ENCODE measurements at places on chromosomes 6 and 20.

- H3K4me3 ChIP-seq = no peak overlapping the region
- no peaks in the 10 kb centered on the region for H3K27me3 ChIP-seq
- no peak for DNase-seq
- no peak overlapping the region for H3K27ac ChIP-seq
These were observed 650.4 kb downstream of the RFPL4B start for GRCh38 chr6:112997421-112998085.

GRCh38 chr6:143400258-143401067 lies 50.0 kb downstream of the ADAT2 start:
- no peaks in the 10 kb centered on the region for H3K36me3 ChIP-seq
- H3K4me3 ChIP-seq = no peak overlapping the region
- no peak overlapping the region for H3K27ac ChIP-seq
- peaks cover 1% of the 10 kb centered on the region for H3K27me3 ChIP-seq
- H3K4me1 ChIP-seq = peaks cover 4% of the 10 kb centered on the region

DNA sequence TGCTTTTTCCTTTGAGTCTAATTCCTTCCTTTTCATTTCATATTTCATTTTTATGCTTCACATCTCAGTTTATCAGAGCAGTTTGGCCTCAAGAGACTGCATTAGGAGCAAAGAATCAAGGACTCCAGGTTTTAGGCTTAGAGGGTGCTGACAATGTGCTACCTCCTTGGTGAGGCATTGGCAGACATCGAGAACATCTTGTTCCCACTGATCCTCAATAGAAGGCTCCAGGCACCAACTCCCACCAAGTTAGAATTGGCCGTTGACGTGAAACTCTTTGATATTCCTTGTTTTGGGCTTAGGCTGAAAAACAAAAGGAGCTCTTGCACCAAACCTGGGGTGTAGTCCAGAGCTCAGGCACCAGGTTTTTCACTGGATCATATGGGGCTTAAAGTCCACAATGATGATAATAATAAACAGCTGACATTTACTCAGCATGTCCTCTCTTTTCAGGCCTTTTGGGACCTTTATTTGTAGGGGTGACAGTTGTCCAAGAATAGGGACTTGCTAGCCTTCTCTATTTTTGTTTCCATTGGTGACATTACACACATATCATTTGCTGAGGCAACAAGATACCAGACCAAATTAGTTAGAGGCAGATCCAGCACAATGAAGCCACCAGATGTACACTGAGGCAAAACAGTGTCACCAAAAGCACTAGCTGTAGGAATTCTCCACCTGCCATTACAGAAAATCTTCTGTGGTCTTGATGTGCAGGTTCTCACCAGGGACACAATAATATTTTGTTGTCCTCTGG lies 81.0 kb upstream of the ENPP5 start:
- H3K4me3 ChIP-seq = no peak overlapping the region
- no peak overlapping the region for H3K27ac ChIP-seq
- no peaks in the 10 kb centered on the region for H3K36me3 ChIP-seq
- H3K4me1 ChIP-seq = no peaks in the 10 kb centered on the region

DNA sequence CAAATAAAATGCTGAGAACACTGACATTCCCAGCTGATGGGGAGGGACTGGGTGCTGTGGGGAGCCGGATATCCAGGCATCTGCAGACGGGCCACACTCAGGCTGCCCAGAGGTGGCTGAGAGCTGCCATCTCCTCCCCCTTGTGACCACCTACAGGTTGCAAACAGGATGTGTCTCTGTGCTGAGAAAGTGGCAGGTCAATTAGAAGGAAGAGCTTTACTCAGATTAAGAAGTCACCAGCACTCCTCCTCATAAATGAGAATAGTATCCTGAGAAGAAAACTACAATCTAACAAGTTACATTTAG lies 63.0 kb downstream of the HUS1B start:
- no peaks in the 10 kb centered on the region for H3K27me3 ChIP-seq
- no peak overlapping the region for H3K27ac ChIP-seq
- no peak for DNase-seq
- no peaks in the 10 kb centered on the region for H3K4me1 ChIP-seq
- peaks cover 28% of the 10 kb centered on the region for H3K36me3 ChIP-seq

DNA sequence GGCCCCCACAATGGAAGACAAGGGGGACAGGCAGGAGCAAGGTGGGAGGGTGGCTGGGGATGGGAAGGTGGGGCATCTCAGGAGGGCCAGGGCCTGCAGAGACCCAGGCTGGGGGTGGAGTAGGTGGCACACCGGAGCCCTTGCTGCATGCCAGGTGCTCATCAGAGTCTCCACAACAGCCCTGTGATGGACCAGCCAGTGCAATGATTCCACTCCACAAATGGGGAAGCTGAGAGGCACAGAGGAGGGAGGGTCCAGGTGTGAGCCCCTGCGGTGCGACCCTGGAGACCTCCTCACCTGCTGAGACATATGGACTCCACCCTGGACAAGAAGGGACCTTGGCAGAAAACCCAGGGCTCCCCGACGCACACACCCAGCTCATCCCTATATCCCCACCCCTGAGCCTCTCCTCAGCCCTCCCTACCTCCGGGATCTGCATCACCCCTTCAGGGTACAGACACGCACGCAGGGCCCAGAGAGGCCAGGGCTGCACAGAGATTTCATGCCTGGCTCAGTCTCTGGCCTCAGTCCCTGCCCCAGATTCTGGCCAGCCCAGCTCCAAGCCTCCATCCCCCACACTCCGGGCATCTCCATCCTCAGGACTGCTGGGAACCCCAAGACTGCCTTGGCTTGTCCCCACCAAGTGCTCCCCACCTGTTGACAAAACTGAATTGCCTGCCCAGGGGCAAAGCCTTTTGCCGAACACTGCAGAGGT lies 7.1 kb upstream of the GRM4 start:
- no peaks in the 10 kb centered on the region for H3K36me3 ChIP-seq
- peaks cover 10% of the 10 kb centered on the region for H3K4me1 ChIP-seq
- DNase-seq = no peak
- peaks cover 30% of the 10 kb centered on the region for H3K27me3 ChIP-seq
- no peak overlapping the region for H3K4me3 ChIP-seq

DNA sequence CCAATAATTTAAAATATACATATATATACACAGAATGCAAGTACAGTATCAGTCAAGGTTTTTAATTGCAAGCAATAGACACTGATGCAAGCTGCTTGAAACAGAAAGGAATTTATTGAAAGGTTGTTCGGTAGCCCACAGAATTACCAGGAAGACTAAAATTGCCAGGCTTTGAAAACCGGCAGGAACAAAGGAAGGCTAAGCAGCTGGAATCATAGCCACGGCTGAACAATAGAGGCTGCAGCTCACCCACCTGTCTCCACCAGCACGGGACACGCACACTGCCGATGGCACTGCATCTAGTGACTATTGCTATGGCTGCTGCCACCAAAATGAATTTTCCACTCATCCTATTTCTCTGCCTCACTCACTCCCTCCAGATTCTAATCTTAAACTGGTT lies 22.0 kb upstream of the L3MBTL3 start:
- H3K27me3 ChIP-seq = peaks cover 2% of the 10 kb centered on the region
- H3K4me1 ChIP-seq = no peaks in the 10 kb centered on the region
- H3K36me3 ChIP-seq = no peaks in the 10 kb centered on the region
- no peak overlapping the region for H3K4me3 ChIP-seq

- H3K27ac ChIP-seq = no peak overlapping the region
- H3K27me3 ChIP-seq = no peaks in the 10 kb centered on the region
- no peak for DNase-seq
- H3K4me3 ChIP-seq = no peak overlapping the region
- peaks cover 34% of the 10 kb centered on the region for H3K36me3 ChIP-seq
These were observed 12.4 kb downstream of the TFB1M start for GRCh38 chr6:155301867-155302266.

DNA sequence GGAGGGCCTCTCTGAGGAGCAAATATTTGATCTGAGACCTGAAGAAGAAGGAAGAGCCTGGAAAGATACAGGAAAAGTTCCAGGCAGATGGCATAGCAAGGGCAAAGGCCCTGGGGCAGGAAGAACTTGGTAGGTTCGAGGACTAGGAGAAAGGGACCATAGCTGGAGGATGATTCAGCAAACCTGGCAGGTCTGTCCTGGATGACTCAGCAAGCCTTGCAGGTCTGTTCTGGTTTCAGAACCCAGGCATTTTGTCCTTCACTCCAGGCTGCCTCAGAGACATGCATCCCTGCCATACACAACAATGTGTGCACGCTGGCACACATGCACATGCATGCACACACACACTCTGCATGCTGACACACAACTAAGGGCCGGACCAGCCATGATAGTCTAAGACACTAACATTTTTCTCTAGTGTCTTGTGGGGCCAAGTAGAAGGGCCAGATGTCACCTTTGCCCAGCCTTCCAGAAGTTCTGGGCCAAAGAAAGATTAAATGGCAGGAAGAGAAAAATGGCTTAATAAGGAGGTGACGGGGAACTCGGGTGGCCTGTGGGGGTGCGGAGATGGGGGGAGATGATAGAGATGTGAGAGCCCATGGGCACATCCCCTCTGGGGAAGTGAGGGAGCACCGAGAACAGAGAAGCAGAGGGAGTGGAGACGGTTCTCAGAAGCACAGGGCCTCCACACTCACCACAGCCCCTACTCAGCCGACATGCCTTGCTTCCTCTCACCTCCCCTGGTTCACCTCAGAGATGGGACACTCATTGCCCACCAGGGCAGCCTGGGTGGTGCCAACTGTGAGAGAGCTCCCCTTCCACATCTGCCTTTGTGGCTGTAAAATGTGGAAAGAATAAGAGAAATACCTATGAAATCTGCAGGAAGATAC lies 15.4 kb upstream of the TRIB3 start:
- H3K4me3 ChIP-seq = no peak overlapping the region
- peaks cover 3% of the 10 kb centered on the region for H3K27me3 ChIP-seq
- DNase-seq = no peak
- no peaks in the 10 kb centered on the region for H3K36me3 ChIP-seq

- no peaks in the 10 kb centered on the region for H3K4me1 ChIP-seq
- H3K4me3 ChIP-seq = no peak overlapping the region
- peaks cover 5% of the 10 kb centered on the region for H3K27me3 ChIP-seq
- DNase-seq = no peak
- no peak overlapping the region for H3K27ac ChIP-seq
These were observed 2.4 kb upstream of the SSTR4 start for GRCh38 chr20:23032750-23033078.

- no peak for DNase-seq
- H3K27ac ChIP-seq = no peak overlapping the region
- no peak overlapping the region for H3K4me3 ChIP-seq
- H3K36me3 ChIP-seq = no peaks in the 10 kb centered on the region
- peaks cover 12% of the 10 kb centered on the region for H3K27me3 ChIP-seq
- peaks cover 17% of the 10 kb centered on the region for H3K4me1 ChIP-seq
These were observed 197.0 kb downstream of the DLL1 start for GRCh38 chr6:170093658-170094596.

DNA sequence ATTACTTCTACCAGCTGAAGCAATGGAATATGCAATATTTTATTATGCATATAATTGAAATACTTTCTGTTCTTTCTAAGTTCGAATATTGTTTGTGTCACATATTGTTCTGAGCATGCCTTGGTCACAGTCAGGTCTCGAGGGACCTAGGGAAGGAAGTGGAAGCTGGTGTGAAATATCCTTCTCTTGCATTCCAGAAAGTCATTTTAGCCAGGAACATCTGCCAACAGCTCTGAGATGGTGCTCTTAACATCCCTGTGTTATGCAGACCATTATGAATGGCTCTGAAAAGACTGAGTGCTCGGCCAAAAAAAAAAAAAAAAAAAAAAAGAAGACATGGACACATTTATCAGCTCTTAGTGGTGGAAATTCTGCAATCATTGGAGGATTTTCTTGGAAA lies 132.7 kb upstream of the JAG1 start:
- DNase-seq = no peak
- H3K36me3 ChIP-seq = no peaks in the 10 kb centered on the region
- no peak overlapping the region for H3K4me3 ChIP-seq
- no peaks in the 10 kb centered on the region for H3K4me1 ChIP-seq
- no peak overlapping the region for H3K27ac ChIP-seq

- H3K27ac ChIP-seq = peak overlapping the region; percentile 53
- H3K4me1 ChIP-seq = peaks cover 20% of the 10 kb centered on the region
- H3K27me3 ChIP-seq = no peaks in the 10 kb centered on the region
- H3K4me3 ChIP-seq = peak overlapping the region; percentile 82
- DNase-seq = no peak
These were observed 661 bp upstream of the HEBP2 start for GRCh38 chr6:138403324-138403800.

GRCh38 chr6:38088829-38089228 lies 269.3 kb downstream of the ZFAND3 start:
- no peak overlapping the region for H3K27ac ChIP-seq
- no peaks in the 10 kb centered on the region for H3K4me1 ChIP-seq
- H3K4me3 ChIP-seq = no peak overlapping the region
- no peak for DNase-seq

DNA sequence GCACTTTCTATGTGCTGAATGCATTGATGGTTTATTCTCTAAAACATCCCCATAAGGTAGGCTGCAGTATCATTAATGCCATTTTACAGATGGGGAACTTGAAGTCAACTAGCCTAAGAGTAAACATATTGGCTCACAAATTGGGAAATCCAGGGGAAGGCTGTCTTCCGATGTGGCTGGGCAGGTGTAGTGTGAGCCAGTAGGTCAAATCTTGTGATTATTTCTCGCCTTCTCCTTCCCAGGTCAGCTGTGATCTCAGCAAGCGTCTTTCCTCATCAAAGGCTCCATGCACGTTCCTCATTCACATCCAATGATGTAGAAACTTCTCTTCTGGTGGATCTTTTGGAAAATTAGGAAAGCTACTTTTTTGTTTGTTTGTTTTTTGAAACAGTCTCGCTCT lies 94.1 kb upstream of the SHLD1 start:
- H3K36me3 ChIP-seq = no peaks in the 10 kb centered on the region
- H3K4me1 ChIP-seq = peaks cover 50% of the 10 kb centered on the region
- no peak overlapping the region for H3K4me3 ChIP-seq

GRCh38 chr20:11880680-11881079 lies 37.0 kb upstream of the BTBD3 start:
- no peaks in the 10 kb centered on the region for H3K27me3 ChIP-seq
- H3K4me1 ChIP-seq = no peaks in the 10 kb centered on the region
- no peak overlapping the region for H3K4me3 ChIP-seq
- DNase-seq = no peak

DNA sequence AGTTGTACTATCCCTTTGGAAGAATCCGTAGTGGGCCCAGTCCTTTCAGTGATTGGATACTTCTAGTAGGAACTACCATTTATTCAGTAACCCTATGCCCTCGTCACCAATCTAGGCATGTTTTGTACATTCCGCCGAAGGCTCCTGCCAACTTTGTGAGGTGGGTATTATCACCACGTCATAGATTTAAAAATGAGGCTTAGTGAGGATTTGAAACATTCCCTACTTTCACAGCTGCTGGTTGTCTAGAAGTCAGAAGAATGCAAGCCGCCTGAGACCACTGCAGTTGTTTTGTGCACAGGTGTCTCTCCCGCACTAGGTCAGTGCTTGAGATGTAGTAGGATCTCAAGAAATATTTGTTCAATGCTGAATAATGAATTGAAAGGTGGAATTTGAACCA lies 32.6 kb downstream of the ENPP1 start:
- no peak overlapping the region for H3K27ac ChIP-seq
- peaks cover 11% of the 10 kb centered on the region for H3K27me3 ChIP-seq
- no peaks in the 10 kb centered on the region for H3K36me3 ChIP-seq
- no peaks in the 10 kb centered on the region for H3K4me1 ChIP-seq

- no peak overlapping the region for H3K27ac ChIP-seq
- H3K27me3 ChIP-seq = no peaks in the 10 kb centered on the region
- H3K4me1 ChIP-seq = peaks cover 19% of the 10 kb centered on the region
- DNase-seq = no peak
- H3K4me3 ChIP-seq = no peak overlapping the region
- H3K36me3 ChIP-seq = peaks cover 19% of the 10 kb centered on the region
These were observed 62.9 kb upstream of the TULP4 start for GRCh38 chr6:158249340-158249836.

- H3K27ac ChIP-seq = peak overlapping the region; percentile 11
- H3K4me1 ChIP-seq = peaks cover 57% of the 10 kb centered on the region
- peaks cover 3% of the 10 kb centered on the region for H3K36me3 ChIP-seq
- H3K4me3 ChIP-seq = no peak overlapping the region
These were observed 17.6 kb downstream of the RALY start for GRCh38 chr20:34011275-34011674.

All from memory B cell (primary cell).